ENCODE measurements at places on chromosomes 5 and 9. TPM values are rescaled to one million over a fixed set of nuclear protein-coding genes. Genes with fewer than 3 reads are reported as not detected.
A peak's percentile ranks its signal among the peaks of the same experiment; 100 is the strongest.

GRCh38 chr9:112288029-112288428 lies 45.4 kb downstream of the PTBP3 start:
- DNase-seq, result no peak

GRCh38 chr9:131833906-131834305 lies 94.0 kb upstream of the RAPGEF1 start:
- DNase-seq, result peak; percentile 1

GRCh38 chr5:135323701-135324132 lies 75.3 kb downstream of the MACROH2A1 start:
- no peak for DNase-seq

DNA sequence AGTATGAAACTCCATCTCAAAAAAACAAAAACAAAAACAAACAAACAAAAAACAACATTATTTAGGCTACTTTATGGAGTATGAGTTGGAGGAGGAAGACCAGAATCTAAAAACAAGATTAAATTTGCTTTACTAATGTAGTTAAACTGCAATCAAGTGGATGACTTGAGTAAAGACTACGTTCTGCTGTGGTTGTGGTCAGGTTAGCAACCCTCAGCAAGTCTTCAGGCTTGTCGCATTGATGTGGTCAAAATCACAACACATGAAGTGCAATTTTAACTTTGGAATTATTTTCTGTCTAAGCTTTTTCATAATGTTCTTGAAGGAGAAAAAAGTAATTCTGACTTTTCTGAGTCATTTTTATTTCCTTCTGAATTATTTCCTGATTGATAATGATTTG lies 43.1 kb downstream of the PDE6A start:
- DNase-seq, result no peak

- peak; percentile 11 for DNase-seq
Observed at GRCh38 chr5:79754865-79755555, 65.4 kb downstream of the CMYA5 start.

DNA sequence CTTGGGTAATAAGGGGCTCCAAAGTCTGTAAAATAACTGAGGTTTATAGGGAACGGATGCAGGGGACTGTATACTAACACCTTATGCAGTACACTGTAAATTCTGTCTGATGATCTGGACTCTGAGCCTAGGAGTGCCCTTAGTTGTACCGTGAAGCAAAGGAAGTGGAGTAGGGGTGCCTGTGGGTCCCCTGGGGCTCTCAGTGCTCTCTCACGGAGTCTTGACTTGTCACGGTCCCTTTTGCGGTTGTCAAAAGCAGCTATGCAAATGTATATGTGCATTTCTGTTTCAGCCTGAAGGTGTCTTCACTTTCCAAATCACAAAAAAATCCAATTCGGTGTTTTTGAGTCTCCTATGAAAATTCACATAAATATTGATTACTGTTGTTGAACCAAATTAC lies 17.8 kb downstream of the DMRT1 start:
- no peak for DNase-seq

- peak; percentile 28 for DNase-seq
Observed at GRCh38 chr9:76619640-76620039, 144.6 kb upstream of the PCA3 start.

DNA sequence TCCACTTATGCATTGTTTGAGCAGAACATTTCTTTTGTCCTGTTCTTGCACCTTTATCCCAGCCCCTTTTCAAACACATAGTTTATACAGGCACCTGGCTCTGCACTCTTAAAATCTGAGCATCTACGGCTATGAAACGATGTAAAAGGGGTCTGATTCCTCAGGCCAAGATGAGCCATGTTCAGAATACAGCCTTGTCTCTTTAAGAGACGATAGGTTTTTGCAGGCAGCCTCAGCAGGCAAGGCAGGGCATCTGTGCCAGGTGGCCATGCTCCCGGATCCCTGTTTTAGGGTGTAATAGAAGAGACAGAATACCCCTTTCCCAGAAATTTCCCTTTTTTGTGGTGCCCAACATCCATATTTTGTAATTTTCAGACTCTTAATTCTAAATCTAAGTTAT lies 89.1 kb upstream of the NFIB start:
- DNase-seq, result no peak

DNA sequence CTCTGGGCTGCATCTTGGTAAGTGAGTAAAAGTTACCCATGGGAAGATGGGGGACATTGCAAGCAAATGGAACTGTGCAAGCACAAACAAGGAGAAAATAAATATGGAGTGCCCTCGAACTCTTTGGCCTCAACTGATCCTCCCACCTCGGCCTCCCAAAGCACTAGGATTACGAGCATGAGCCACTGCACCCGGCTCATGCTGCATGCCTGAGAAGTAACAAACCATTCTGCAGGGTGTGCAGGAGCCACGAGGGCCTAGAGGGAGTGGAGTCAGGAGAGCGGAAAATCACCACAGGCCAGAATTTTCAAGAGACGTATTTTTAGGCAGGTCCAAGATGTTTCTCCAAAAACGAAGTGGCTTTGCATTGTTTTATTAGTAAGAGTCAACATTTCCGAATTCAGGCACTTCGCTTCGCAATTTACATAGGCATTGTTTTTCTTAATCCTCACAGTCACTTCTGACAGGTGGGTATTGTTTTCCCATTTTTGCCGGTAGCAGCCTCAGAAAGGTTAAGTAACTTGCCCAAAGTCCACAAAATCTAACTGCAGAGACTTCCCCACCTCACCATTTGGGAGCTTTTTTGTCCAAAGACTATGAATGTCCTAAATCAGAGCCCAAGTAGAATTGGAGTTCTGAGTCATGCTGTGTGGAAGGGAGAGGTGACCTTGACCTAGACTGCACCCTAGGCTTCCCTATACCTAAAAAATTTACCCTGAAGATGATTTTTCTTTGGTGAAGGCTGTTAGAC lies 230.2 kb downstream of the NR3C1 start:
- DNase-seq, result no peak

DNA sequence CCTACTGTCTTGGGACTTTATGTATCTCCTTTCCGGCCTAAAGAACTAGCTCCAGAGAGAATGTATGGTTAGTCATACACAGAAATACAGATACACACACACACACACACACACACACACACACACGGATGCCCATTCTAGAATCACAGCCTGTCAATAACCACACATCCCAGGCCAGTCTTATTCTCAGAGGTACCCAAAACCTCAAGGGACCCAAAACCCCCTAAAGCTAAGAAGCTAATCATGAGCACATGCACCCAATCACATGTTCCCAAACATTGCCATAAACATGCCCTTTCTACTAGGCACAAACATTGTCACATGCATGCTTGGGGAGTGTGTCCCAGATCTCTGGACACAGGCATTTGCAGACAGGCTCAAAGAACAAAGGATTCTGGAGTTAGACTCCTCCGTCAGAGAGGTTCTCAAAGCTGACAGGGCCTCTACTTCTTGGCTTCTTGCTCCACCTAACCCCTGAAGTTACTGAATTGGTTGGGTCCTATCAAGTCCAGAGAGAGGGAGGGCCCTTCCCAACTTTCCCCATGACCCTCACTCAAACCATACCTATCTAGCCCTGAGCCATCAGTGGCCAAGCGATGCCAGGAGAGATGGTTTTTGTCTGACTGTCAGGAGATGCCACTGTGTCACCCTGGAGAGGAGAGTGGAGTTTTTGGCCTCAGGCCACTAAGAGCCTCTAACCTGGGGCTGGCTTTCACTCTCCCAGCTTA lies 78.7 kb downstream of the NRG2 start:
- no peak for DNase-seq

DNA sequence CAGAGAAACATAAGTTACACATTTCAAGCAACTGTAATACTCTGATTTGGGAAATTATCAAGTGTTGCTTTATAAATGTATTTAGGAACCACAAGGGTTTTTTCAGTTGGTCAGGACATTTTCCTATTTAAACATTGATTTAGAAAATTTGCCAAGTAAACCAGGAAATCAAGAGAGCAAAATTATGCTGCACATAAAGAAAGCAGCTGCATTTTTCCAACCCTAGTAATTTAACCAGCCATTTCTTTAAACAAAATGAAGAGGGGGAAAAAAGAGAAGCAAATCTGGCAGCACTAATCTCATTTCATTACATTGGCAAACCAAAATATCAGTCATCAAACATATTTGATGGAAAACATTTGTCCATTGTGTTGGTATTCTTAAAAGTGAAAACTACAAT lies 271.4 kb downstream of the TLE1 start:
- no peak for DNase-seq

DNA sequence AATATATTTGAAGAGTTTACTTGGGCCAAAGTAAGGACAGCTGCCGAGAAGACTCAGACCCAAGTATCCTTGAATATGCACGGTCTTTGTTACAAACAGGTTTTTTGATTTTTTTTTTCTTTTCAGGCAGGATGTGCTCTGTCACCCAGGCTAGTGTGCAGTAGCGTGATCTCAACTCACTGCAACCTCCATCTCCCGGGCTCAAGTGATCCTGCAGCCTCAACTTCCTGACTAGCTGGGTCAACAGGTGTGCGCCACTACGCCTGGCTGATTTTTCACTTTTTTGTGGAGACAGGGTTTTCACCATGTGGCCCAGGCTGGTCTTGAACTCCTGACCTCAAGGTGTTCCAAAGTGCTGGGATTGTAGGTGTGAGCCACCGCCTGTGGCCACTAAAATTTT lies 27.4 kb downstream of the JMY start:
- no peak for DNase-seq

DNA sequence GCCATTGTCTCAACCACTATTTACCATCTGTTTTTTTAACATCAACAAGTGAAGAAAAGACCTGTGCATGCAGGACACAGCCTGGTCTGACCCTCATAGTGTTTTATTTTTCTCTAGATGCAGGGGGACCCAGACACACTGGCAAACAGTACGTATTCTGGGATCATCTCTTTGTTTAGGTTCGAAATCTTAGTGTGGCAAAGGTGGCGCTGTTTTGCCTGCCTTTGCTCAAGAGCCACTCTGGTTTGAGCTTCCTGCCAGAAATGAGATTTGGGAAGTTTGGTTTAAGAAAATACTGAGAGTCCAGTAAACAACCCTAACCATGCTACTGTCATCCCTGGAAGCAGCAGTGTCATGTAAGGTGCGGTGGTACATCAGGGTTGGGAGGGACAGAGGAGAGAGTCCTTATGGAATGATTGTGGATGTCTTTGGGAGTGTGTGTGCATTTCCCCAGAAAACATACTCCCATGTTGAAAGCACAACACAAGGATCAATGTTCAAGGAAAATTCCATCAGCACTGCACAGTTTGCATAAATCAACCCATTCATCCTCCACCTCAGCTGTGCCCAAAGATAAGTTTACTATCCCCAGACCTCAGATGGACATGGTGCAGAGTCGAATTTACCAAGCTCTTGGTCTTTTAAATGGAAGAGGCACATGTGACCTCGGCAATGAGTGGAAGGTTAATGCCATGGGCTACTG lies 34.0 kb upstream of the FLT4 start:
- DNase-seq, result no peak

SRD5A1 gene
- total RNA-seq, result 12.0 TPM

FOXD4L3 gene
- not detected for total RNA-seq

AGXT2 gene
- not detected for total RNA-seq
